ENCODE measurements at places on chromosomes 7 and 10.

GRCh38 chr10:35542303-35542702 lies 62.8 kb upstream of the GJD4 start:
- DNase-seq = no peak

- no peak for DNase-seq
Measured at GRCh38 chr10:119893074-119893473, 544 bp downstream of the SEC23IP start.

DNA sequence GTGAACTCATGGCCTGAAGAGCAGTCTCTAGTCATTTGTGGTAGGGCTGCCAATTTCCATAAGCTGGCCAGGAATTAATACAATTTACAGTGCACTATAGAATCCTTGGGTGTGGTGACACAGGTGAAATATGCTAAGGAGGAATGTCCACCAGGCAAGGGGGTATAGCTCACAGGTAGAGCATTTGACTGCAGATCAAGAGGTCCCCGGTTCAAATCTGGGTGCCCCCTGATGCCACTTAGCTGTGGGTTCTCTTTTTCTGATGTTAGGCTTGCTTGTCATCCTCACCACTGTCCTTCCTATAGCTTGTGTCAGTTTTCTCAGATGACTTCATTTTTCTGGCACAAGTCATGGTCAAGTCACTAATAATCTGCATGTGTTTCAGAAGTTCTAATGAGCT lies 108.7 kb downstream of the ZNF467 start:
- DNase-seq = no peak

GRCh38 chr10:73819513-73820093 lies 8.2 kb upstream of the NDST2 start:
- DNase-seq = no peak

DNA sequence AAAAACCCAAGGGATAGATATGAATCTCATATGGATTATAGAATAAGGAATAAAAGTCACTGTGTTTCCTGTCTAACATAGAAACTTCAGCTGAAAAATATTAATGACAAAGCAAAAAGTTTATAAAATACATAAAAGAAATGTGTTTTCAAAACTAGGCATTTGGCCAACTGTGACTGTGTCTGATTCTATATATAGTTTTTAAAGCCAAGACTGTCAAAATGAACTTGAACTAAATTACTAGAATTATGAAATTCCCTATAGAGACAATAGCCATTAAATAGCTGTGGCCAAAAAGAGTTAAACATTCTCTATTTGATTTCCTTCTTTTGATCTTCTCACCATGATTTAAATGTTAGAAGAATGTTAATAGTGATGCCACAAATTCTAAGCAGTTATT lies 311.2 kb upstream of the SEMA3D start:
- DNase-seq = no peak

GRCh38 chr7:33155811-33156210 lies 26.4 kb downstream of the BBS9 start:
- DNase-seq = peak; percentile 60

GRCh38 chr10:28894146-28894545 lies 216.8 kb downstream of the BAMBI start:
- no peak for DNase-seq

DNA sequence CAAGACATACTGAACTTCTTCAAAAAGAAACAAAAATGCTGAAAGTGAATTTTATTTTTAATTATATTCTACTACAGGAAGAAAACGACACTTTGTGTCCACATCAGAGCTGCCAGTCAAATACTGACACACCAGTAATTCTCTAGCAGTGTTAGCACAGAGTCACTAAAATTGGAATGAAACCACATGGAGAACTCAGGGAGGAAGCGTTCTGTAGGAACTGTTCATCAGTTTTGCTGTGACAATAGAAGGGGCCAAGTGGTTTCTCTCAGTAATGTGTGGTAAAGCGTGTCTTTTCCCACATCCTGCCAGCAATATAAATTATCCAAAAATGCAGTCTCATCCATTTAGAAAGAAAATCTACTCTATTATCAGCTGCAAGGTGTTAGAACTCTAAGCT lies 683.3 kb downstream of the GRM8 start:
- no peak for DNase-seq

DNA sequence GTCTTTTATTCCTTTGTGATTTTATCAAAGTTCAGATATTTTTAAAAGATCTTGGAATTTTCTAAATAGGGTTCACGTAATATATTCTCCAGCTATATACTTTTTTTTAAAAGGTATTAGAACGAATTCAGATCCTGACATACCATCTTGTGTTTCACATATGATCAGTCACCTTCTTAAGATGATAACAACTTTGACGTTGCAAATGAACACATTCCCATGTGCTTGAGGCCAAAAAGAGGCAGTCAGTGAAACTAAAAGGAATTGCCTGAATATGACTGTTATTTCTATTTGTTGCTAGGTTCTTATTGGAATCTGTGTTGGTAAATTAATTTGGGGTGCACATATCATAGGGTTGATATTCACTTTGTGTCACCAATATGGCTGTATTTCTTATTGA lies 310.1 kb downstream of the MDFIC start:
- DNase-seq = no peak

All from HCEC 1CT (cell line).